ENCODE measurements at places on chromosomes 7 and 10.

GRCh38 chr7:150567169-150567568 lies at the start of gene GIMAP4:
TSS of gene GIMAP4 (plus strand) at chr7:150567390. CDS start at chr7:150569902, 2,512 bp downstream.
- DNase-seq, result no peak

GRCh38 chr10:117223693-117224430 lies 17.1 kb upstream of the SLC18A2 start:
- DNase-seq, result no peak

DNA sequence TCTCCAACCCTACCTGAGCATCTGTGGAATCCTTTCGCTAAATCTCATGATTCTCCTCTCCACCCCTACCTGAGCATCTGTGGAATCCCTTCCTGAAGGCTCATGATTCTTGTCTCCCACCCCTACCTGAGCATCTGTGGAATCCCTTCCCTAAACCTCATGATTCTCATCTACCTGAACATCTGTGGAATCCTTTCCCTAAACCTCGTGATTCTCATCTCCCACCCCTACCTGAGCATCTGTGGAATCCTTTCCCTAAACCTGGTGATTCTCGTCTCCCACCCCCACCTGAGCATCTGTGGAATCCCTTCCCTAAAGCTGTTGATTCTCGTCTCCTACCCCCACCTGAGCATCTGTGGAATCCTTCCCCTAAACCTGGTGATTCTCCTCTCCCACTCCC lies 342.0 kb downstream of the SDK1 start:
- DNase-seq, result no peak

DNA sequence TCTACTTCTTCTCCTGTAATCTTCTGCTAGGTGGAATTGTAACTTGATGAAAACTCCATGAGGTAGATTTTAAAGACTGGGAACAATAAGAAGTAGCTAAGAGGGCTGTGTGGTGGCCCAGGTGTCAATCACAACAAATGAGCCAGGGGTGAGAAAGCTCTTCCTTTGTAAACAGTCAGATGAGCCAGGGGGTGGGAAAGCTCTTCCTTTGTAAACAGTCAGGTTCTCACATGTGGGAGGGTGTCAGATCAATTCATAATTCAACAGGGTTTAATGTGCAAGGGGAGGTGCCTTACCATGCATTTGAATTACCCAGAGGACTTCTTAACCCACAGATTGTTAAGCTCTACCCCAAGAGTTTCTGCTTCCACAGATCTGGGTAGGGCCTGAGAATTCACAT lies 312.4 kb upstream of the AUTS2 start:
- DNase-seq, result no peak

GRCh38 chr7:107799647-107800264 lies 3.3 kb downstream of the SLC26A3 start:
- DNase-seq, result no peak

- no peak for DNase-seq
Measured at GRCh38 chr10:1379601-1380000, 323.4 kb downstream of the WDR37 start.

DNA sequence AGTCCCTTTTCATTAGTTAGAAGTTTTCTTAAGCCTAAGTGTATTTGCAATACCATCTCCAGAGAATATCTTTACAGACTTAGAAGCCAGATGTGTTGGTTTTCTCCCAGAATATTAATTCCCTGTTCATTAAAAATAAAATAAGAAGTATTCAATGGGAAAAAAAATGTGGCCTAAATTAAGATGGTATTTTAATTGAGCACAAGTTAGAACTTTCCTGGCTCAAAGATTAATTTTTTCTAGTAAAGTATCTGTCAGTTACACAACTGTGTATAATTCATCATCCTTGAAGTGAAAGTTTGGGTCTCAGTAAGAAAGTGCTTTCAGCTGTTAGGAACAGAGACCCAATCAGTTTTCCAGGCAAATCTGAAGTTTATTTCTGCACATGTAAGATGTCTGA lies 1179.5 kb upstream of the C7orf33 start:
- DNase-seq, result no peak

DNA sequence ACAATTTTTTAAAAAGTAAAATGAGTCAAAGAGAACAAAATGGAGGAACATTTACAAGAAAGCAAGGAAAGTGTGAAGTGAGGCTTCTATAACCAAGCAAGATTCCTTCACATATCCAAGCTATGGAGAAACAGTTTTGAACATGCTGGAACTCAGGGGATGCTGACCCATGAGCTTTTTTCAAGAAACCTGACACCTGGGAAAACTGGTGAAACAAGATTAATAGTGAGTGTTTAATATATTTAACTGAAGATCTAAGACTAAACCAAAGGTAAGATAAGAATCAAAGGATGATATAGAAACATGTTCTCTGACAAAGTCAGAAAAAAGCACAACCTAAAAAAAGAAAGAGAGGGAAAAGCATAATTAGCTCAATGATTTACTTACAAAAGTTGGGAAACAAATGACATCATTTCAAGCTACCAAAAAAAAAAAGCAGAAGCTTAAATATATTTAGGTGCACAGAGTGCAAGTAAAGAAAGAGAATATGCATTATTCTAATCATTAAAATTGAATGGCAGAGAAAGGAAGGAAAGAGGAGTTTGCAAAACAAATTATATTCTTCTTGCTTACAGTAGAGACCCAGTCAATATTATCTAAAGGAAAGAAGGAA lies 24.9 kb downstream of the C7orf25 start:
- DNase-seq, result no peak

DNA sequence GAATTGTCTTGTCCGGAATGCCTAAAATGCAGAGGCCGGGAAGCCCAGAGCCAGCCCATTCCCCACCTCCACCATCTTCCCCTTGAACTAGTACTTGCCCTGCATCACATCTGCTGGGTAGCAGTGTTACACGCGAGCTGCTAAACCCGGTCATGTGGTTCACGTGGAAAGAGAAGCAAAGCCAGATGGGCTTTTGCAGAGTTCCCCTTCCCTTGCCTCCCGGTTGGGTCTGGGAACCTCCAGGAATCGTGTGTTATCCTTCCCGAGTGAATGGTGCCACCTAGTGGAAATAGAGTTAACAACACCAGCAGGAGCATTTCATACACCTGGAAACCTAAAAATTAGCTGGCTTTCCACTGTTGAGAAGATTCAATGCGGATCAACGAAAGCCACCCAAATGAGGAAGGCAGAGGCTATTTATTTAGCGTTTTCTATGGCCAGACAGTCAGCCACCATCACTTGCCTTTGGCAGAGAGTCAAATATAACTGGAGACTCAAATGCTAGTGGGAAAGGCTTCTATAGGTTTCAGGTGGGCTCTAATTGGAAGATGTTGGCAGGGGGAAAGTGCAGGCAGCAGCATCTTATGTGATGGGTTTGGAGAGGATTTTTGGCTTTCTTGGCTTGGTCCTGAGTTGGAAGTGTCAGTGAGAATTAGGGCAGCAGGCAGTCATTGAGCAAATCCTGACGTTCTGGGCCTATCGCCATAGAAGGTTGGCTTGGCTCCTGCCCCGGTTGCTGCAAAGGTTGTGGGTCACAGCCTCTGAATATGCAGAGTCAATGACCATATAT lies 12.9 kb upstream of the DENND2A start:
- DNase-seq, result peak; percentile 60

- no peak for DNase-seq
Measured at GRCh38 chr10:5946786-5947185, 30.6 kb downstream of the IL15RA start.

GRCh38 chr10:131915990-131916766 lies 15.4 kb downstream of the PPP2R2D start:
- no peak for DNase-seq

GRCh38 chr7:2103071-2103898 lies 129.5 kb downstream of the MAD1L1 start:
- no peak for DNase-seq

DNA sequence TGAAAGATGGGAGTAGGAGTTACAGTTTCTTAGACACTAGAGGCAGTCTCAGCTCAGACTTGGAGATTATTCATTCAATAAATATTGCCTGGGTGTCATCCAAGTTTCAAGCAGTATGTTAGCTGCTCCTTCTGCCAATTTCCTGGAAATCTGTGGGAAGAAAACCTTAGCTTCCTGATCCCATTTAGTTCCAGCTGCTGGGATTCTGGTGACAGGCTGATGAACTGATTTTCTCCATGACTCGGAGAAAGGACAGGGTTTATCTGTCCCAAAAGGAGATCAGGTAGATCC lies 95.8 kb downstream of the CLEC2L start:
- DNase-seq, result no peak

DNA sequence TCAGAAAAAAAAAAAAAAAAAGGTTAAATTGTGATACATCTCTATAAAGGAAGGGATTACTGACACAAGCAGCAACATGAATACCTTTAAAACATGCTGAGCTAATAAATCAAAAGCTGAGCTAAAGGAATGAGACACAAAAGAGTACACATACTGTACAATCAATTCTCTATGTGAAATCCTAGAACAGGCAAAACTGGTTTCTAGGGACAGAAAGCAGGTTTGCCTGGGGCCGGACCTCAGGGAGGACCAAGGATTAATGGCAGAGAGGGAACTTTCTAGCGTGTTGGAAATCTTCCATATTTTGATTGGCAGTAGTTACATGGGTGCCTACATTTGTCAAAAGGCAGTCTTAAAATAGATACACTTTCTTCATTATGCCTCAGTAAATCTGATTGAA lies 52.5 kb downstream of the KLRG2 start:
- no peak for DNase-seq

- DNase-seq, result no peak
Measured at GRCh38 chr10:13139676-13140075, 21.7 kb upstream of the MCM10 start.

- peak; percentile 11 for DNase-seq
Measured at GRCh38 chr10:14781763-14782162, 7.1 kb upstream of the FAM107B start.

DNA sequence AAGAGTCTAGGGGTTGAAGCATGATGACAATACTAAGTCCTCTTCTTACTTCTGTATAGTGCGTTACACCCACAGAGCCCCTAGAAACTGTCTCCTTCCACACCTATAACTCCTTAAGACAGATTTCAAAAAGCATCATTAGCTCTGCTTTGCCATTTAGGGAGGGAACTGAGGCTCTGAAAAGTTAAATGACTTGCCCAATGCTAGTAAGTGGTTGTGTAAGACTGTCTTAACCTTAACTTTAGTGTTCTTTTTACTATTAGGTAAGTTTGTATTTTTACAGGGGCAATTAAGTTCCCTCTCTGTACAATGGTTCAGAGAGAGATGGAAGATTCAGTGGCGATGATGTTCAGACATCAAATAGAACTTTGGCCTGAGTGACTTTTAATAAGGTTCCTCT lies 72.7 kb upstream of the ASAH2 start:
- DNase-seq, result no peak

- DNase-seq, result no peak
Measured at GRCh38 chr10:11754173-11754572, 12.0 kb downstream of the ECHDC3 start.

- DNase-seq, result no peak
Measured at GRCh38 chr10:113259576-113260226, 293.2 kb upstream of the HABP2 start.

DNA sequence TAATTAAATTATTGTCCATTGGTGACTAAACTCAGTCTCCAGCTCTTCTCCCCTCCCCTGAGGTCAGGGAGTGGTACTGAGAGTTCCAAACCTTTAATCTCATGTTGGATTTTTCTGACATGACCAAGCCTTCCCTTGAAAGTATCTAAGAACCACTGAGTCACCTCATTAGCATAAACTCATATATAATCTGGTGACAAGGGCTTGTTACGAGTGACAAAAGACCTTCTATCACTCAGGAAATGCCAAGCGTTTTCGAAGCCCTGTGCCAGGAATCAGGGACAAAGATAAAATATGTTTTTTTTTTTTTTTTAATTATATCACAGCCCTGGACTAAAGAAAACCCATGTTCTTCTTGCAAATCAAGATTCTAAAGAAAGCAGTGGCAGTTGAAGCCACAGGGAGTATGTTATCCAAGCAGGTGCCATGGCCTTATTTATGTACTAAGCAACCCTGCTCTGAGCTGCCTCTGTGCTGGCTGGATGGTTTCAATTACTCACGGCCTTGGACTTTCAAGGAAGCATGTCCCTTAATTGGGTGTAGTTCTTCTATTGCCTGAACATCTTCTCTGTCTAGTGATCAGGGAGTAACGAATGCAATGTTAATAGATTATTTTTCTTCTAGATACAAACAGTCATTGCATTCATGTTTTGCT lies 169.0 kb upstream of the PRKCQ start:
- DNase-seq, result no peak

DNA sequence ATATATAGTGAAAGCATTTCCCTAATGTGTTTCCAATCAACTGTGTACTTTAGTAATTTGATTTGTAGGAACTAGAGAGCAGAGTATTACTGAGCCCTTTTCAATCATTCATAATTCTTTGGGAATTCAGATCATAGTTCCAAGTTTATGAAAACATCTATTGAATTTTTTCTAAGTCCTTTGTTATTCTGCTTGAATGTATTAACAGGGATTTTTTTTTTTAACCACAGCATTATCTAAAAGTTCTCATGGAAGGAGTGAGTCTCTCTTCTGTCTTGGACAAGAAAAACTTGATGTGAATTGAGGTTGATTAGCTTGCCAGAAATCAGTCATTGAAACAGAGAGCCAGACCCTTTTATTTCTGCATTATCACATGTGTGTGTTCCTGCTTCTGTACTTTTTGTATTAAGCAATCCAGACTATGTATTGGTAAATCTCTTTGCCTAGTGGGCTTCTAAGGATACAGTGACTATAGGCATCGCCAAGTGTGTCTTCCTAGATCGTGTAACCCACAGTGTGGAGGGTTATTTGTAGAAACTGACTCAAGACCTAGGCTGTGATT lies 59.9 kb downstream of the BMPER start:
- no peak for DNase-seq
